ENCODE measurements at places on chromosomes 4 and X.

DNA sequence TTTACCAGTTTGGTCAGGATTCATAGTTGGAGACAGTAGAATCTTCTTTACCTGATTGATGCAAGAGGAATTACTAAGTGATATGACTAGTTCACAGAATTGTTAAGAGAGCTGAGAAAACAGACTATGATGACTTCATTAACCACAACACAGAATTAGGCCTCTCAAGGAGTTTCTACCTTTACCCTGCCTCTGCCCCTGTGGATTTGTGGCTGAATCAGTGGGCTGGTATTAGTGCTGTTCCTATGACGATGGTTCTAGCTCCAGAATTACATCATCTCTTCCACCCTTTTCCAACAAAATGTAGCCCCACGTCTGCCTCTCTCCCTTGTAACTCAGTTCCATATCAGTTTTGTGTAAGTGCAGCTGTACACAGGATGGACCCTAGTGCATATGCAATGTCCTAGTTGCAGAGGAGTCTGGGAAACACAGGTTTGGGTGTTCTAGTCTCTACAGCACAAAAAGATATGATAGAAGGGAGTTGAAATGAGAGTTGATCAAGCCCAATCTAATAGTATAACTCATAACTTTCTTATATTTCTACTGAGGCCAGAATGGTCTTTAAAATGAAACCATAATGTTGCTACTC lies 99.3 kb downstream of the ANXA5 start:
- DNase-seq = no peak

- DNase-seq = peak; percentile 0
Measured at GRCh38 chrX:10932842-10933440, 178.2 kb upstream of the HCCS start.

GRCh38 chr4:183394166-183394951 lies 50.1 kb upstream of the CDKN2AIP start:
- DNase-seq = no peak

DNA sequence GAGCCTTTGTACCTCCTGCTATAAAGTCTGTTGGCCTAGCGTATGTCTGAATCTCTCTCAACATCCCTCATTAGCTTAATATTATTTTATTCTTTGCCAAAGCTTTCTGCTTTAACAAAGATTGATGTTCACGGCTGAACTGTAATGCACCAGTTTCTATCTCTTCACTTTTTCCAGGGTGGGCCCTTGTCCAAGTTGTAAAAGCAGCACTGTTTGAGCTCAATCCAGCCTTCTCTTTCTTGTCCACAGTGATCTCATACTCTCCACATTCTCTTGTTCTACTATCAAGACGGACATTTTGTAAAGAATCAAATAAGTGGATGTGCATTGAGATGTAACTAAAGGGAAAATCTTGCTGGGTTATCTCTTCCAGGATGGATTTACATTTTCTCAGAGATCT lies 34.4 kb upstream of the RTL3 start:
- DNase-seq = no peak

GRCh38 chr4:89906777-89907521 lies 12.3 kb downstream of the MMRN1 start:
- DNase-seq = no peak

DNA sequence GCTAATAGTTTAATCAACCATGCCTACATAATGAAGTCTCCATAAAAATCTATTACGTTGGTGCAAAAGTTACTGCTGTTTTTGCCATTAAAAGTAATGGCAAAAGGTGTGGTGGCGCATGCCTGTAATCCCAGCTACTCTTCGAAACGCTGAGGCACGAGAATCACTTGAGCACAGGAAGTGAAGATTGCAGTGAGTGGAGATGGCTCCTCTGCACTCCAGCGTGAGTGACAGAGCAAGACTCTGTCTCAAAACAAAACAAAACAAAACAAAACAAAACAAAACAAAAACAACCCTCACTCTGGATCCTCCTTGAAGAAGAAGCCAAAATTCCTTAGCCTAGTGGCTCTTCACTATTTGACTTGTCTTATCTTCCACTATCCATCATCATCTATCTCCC lies 78.0 kb downstream of the MSN start:
- DNase-seq = no peak

DNA sequence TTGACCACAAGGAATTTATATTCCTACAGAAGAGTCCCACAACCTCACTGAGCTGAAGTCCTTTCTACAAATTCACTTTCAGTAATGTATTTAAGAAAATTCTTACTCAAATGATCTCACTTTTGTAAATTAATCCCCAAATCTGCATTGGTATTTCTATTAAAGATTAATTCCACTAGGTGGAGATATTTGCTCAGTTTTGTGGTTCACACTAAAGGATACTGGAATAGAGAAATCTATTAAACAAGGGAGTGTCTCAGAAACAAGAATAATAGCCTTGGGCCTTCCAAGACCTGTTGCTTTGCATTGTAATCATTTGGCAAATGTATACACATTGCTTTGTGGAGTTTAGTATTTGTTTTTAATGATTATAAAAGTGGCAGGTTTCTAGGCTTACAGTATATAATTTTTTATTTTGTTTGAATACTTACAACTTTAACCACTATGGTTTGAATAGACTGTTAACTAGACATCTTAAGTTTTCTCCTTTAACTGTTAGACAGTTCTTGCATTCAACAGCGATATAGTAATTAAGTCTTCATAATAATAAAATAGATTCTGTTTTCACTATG lies 25.9 kb downstream of the CFAP299 start:
- DNase-seq = no peak

GRCh38 chr4:15778289-15779241 lies at the start of gene CD38:
Gene CD38, plus strand, starts transcription at chr4:15778328. Its CDS starts 87 bp downstream, at chr4:15778415.
- DNase-seq = no peak

- DNase-seq = no peak
Measured at GRCh38 chr4:138138774-138139173, 103.4 kb downstream of the SLC7A11 start.

DNA sequence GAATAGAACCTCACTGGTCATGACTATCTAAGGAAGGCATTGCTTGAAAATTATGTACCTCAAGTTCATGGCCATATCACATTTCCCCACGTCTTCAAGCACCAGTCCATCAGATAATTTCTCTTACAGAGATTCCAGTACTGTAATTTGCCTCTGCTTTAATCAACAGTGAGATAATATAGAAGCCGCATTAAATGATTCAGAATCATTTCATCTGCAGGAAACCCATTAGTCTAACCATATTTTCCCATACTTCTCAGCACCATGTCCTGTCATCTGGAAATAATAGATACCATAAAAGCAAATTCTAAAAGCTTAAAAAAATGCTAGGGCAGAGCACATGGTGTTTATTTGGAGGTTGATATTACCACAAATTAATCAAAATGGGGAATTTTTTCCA lies 310.3 kb upstream of the SLIT2 start:
- DNase-seq = no peak

GRCh38 chrX:3160756-3161155 lies 119.5 kb downstream of the ARSF start:
- DNase-seq = no peak

- no peak for DNase-seq
Measured at GRCh38 chr4:143240939-143241679, 56.4 kb downstream of the USP38 start.

DNA sequence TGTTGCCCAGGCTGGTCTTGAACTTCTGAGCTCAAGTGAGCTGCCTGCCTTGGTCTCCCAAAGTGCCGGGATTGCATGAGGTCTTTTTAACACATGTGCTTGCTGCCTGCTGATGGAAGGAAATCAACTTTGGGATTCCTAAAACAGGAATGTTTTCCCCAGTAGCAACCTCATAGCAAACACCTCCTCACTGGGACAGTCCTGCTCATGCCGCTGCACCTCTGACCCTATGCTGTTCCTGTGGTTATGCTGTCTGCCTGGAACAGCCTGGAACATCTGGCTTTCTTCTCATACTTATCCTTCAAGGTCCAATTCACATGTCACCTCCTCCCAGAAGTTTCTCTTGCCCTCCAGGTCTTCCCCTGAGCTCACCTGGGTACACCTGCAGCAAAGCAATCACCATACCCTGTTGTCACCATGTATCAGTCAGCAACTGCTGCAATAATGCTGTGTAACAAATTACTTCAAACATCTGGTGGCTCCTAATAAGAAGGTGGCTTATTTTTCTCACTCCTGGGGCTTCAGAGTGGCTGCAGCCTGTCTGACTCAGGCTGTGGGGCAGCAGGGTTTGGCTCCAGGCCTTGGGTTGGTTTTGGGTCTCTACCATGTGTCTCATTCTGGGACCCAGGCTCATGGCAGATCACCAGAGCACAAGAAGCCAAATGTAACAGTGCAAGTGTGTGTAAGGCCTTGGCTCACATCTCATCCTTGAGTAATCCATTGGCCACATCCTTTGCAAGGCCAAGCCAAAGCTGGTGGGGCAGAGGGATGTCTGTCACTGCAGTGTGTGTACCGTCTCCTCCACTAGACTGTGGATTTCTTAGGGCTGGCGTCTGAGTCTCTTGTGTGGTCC lies 59.4 kb upstream of the SORCS2 start:
- no peak for DNase-seq

- no peak for DNase-seq
Measured at GRCh38 chrX:115018944-115019343, 1.5 kb upstream of the IL13RA2 start.

GRCh38 chr4:61740886-61741285 lies 540.8 kb downstream of the ADGRL3 start:
- peak; percentile 6 for DNase-seq

DNA sequence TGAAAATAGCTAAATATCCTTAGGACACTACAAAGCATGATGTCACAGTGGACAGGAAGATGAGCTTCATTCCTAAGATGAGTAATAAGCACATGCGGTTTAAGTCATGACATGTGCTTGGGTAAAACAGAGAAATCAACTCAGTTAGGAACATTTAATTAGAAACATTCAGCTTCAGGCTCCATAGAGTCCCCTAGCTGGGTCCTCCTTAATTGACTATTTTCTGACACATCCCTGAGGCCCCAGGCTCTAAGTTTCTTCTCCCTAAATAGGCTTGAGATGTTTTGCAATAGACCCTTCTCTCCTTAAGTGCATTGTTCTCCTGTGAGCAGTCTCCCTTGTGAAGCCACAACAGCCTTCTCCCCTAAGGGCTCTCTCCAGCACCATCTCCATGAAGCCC lies 70.4 kb upstream of the ANXA3 start:
- no peak for DNase-seq

DNA sequence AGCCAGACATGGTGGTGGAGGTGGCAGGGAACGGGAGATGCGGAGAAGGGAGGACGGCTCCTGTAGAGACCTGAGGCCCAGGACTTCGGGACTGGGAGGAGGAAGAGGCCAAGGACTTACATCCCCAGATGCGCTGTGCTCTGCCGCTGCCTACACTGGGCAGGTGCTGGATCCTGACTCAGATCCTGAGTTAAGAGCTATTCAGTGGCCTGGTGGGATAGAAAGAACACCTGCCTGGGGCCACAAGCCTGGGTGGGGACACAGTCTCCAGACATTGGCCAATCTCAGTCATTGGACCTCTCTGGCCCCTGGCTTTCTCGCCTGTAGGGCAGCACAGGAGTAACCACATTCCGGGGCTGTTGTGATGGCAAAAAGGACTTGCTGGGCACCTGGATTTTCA lies 10.9 kb upstream of the MSX1 start:
- no peak for DNase-seq

GRCh38 chrX:78517124-78517523 lies 142.0 kb downstream of the RTL3 start:
- no peak for DNase-seq

GRCh38 chr4:26326791-26327190 lies 6.0 kb downstream of the RBPJ start:
- no peak for DNase-seq

DNA sequence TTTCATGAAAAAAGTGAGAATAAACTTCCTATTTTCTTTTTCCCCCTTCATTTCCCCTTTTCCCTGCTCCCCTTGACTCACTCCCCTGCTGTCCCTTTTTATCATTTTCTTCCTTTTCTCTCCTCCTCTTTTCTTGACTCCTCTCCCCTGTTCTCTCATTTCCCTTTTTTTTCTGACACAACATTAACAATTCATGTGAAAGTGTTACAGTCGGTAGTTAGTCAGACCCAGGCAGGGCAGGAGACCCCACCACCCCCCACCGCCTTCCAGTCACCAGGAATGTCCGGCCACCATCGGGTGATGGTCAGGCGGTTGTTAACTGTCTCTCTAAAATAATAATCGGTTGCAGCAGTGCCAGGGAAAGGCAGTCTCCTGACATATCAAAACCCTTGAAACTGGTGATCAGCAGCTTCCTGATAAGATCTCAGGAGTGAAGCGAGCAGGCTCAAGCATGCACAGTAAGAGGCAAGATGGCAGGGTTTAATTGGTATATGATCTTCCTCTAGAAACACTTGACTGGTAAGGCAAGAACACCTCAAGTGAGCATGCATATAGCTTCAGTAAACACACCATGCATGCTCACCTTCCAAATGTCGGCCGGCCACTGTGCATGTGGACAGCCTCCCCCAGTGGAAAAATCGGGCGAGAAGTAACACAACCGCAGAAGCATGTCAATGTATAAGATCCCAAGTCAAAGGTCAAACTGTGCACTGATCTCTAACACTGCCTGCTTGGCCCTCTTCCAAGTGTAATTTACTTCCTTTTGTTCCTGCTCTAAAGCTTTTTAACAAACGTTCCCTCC lies 191.4 kb downstream of the NDST4 start:
- no peak for DNase-seq

DNA sequence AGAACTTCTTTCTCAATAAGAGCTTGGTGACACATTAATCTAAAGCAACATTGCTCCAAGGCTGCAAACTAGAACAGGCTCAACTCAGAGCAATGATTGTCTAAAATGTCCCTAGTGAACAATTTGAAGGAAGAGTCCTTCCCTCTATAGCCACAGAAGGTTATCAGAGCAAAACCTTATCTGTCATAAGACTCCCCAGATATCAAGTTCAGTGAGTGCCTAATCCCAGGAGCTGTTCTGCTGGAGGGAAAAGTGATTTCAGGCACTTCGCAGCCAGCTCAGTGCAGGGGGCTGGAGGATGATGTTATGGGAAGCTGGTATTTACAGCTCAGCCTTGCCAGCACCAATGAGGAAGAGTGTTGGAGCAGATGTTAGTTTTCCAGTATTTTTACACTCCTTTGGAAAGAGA lies 497.5 kb downstream of the INPP4B start:
- no peak for DNase-seq

DNA sequence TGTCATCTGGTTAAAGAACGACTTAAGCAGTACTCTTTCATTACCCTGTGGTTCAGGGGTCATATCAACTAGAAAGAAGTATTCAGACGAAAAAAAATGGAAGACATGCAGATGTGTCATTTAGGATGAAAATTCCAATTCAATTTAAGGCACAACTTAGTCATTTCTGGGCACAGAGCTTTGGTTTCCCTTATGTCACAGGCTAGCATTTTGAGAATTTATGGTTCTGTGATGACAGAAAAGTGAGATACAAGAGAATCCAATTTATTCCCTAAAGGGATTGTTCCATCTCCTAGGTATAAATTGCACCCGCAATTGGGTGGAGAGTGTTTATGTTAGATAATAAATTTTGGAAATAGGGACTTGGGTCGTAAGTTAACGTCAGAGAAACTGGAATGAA lies 306.6 kb downstream of the STK32B start:
- no peak for DNase-seq
